ENCODE measurements at places on chromosomes 2 and 18. TPM values are rescaled to one million over a fixed set of nuclear protein-coding genes. Genes with fewer than 3 reads are reported as not detected.
A peak's percentile ranks its signal among the peaks of the same experiment; 100 is the strongest.

DNA sequence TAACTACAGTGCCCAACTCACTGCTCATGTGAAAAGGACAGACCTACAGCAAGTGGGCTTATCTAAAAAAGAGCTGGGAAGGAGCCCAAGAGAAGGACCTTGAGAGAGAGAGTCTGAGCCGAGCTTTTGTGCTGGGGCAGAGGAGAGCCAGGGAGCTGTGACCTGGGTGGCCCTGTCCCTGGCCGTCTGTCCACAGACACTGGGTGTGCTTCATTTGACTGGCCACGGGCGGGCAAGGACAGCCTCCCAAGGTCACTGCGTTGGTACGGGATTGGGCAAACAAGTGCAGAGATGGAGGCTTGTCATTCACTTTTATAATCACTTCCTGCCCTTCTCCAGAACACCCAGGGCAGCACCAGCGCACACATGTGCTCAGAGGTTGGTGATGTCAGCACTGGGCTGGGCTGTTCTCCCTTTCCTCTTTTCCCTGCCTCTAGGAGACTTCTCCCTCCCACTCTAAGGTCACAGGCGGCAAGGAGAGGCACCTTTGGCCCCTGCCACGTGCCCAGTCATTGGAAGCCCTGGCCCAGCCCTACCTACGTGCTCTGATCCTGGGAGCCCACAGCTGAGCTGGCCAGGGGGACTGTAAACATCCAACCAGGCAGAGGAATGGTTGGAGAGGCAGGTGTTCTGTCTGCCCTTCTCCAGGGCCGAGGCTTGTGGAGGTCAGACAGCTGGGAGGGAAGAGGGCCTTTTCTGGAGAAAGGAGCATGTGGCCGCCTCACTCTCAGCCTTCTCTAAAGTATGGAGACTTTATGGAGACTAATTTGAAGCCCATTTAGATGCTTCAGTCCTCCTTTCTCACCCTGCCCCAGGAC, 6.4 kb upstream of the PSD4 start:
- DNase-seq = peak; percentile 58

The CCL20 gene
- total RNA-seq = 3.5 TPM

DNA sequence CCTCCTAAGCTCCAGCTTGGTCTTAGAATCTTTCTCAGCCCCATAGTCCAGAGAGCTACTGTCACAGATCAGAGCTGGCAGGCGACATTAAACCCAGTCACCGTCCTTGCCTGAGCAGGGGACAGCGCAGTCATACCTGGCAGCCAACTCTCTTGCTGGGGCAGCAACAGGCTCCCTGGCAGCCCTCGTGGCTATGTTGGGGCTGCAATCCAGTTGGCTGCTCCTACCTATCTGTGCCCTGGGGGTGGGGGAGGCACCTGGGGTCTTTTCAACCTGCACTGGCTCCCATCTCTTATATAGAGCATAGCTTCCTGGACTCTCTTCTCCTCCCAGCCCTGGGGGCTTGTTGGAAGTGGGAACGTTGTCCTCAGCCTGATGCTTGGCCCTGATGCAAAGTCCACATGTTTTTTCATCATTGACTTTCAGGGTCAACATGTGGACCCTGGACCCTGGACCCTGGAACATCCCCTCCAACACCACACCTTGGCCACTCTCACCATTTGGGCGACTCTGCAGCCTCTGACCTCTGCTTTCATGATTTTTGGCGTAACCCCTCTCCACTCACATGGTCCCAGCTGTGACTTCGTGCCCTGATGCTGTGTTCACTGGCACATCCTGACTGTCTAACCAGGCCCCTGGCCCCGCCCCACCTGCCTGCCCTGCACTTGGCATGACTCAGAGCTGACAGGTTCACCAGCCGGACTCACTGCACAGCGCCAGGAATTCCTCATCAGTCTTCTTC, 45.6 kb downstream of the ATOH8 start:
- no peak for DNase-seq

DNA sequence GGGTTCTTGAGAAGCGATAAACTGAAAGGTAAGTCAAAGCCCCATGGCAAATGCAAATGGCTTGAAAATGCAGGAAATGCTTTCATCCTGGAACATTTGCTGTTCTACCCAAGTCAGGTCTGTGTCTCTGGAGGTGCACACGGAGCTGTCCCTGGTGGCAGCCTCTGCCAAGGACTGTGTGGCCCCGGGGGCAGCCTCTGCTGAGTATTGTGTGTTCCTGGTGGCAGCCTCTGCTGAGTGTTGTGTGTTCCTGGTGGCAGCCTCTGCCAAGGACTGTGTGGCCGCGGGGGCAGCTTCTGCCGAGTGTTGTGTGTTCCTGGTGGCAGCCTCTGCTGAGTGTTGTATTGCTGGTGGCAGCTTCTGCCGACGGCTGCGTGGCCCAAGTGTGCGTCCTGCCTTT, 135.6 kb upstream of the ALKAL2 start:
- DNase-seq = no peak

The CFAP65 gene
- not detected for total RNA-seq

GRCh38 chr2:214995409-214995808, 143.0 kb downstream of the ABCA12 start:
- no peak for DNase-seq

DNA sequence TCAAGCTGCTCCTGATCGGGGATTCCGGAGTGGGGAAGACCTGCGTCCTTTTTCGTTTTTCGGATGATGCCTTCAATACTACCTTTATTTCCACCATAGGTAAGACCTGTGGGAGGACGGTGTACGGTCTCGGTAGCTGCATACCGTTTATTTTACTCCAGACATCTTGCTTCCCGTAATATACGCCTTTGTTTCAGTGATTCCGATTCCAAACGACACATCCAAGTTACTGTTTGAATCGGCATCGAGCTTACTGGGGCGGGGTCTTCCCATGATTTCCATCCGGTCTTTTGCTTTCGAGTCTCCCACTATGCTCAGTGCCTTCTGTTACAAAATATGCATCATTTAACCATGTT, 731 bp downstream of the RAB10 start:
- DNase-seq = no peak

The SEMA4F gene
- 8.5 TPM for total RNA-seq

- DNase-seq = no peak
Measured at GRCh38 chr2:151918308-151918707, 90.1 kb upstream of the ARL5A start.

- no peak for DNase-seq
Measured at GRCh38 chr18:79548621-79548985, 131.0 kb upstream of the CTDP1 start.

The PFN4 gene
- 0.35 TPM for total RNA-seq

The MEIS1 gene
- not detected for total RNA-seq

The FSHR gene
- not detected for total RNA-seq

DNA sequence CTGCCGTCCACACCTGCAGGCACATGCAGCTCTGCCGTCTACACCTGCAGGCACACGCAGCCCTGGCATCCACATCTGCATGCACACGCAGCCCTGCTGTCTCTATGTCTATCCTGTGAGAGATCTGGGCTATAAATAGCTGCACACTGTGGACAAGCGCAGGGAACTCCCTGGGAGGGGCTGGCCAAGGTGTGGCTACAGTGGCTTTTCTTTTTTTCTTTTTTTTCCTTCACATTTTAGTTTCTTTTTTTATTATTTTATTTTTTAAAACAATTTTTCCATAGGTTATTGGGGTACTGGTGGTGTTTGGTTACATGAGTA, 42.0 kb downstream of the TMEM182 start:
- DNase-seq = no peak

DNA sequence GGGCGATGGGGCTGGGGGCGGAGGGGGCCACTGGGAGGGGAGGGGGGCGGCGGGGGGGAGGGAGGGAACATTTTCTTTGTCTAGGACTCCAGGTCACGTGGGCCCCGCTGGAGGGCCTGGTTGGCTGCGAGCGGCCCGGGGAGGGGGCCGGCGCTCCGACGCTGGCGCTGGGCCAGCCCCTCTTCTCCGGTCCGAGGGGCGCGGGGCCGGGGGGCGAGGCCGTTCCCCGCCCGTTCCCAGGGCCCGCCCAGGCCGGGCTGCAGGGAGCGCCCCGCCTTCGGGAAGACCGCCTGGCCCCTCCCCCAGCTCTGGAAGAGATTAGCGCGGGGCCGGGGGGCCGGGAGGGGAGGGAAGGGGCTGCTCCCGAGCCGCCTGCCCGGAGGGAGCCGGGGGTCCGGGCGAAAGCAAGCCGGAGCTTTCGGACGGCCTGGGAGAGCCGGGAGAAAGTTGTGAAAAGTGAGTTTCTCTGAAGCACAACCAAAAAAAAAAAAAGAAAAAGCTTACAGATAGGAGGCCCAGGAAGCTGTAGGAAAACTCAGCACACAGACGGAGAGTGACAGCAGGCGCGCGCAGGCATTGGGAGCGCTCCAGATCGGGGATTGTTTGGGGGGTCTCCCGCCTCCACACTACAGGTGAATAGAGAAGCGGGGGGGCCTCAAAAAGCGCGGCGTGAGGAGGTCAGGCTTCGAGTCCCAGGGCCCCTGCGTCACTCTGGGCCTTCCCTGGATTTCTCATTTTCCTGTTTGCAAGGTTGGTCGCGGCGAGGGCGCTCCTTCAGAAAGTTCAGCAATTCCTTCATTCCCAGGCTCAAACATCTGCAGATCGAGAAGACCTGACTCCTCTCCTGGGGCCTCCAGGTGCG, 84.1 kb upstream of the POMC start:
- peak; percentile 76 for DNase-seq

Data from CD8-positive, alpha-beta memory T cell (primary cell).